ENCODE measurements at places on chromosomes 5 and 9. TPM values are rescaled to one million over a fixed set of nuclear protein-coding genes. Genes with fewer than 3 reads are reported as not detected.
A peak's percentile ranks its signal among the peaks of the same experiment; 100 is the strongest.

RNF183 gene
- total RNA-seq = not detected

RNF20 gene
- 31.6 TPM for total RNA-seq

GGTA1 gene
- not detected for total RNA-seq

ZFP2 gene
- total RNA-seq = 0.75 TPM

PCYOX1L gene
- total RNA-seq = 23.3 TPM

TMEM171 gene
- 5.0 TPM for total RNA-seq

LCN12 gene
- 0.35 TPM for total RNA-seq

DNA sequence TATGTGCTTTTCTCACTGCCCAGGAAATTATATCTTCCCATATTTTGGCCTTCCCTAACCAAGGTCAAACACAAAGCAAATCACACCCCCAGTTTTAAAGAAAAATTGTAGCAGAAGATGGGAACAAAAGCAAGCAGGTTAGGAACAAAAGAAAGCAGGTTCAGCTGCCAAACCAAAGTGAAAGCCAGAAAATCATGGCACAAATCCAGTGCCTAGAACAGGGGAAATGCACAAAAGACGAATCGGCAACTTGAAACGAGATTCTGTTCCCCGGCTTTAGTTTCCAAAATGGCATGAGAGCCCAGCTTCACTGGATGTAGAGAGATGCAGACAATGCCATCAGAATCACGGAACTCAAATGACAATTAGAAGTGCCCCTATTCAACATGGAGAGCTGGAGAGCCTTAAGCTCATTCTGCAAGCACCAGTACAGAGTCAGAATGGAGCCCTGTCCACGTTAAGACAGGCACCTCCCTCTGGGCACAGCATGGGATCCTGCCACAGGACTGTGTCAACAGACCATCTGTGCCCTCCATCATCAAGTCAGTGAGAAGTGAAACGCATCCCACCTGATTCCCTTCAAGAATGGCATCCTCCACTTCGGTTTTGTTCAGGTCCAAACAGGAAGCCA is 13.8 kb downstream of the DNAH5 start:
- no peaks in the 10 kb centered on the region for H3K4me1 ChIP-seq
- no peak overlapping the region for H3K4me3 ChIP-seq
- DNase-seq = no peak
- peaks cover 2% of the 10 kb centered on the region for H3K27me3 ChIP-seq
- no peak overlapping the region for H3K27ac ChIP-seq

DNA sequence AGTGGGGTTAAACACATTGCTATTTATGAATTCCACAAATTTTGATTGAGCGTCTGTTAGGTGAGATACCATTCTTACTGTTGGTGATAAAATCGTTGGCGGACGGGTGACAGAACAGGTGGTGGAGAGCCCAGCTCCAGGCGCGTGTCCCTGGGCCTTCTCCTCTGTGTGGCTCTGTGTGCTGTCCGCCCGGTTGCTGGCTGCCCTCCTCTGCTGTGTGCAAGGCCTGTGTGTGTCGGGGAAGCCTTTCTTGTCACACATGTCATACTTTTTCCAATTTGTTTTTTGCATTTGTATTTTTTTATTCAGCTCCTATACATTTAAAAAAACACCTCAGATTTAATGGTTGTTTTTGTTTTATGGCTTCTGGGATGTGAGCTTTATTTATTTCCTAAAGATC is 33.9 kb downstream of the TENT4A start:
- H3K4me1 ChIP-seq = no peaks in the 10 kb centered on the region
- H3K36me3 ChIP-seq = peaks cover 23% of the 10 kb centered on the region

GRCh38 chr5:156951359-156951758 is 11.7 kb downstream of the TIMD4 start:
- no peaks in the 10 kb centered on the region for H3K27me3 ChIP-seq
- no peak overlapping the region for H3K4me3 ChIP-seq
- H3K36me3 ChIP-seq = no peaks in the 10 kb centered on the region
- no peaks in the 10 kb centered on the region for H3K4me1 ChIP-seq

- peak overlapping the region; percentile 81 for H3K27ac ChIP-seq
- no peaks in the 10 kb centered on the region for H3K36me3 ChIP-seq
- peak; percentile 74 for DNase-seq
- H3K4me1 ChIP-seq = peaks cover 20% of the 10 kb centered on the region
Observed at GRCh38 chr5:172714491-172715420, 56.2 kb downstream of the DUSP1 start.

DNA sequence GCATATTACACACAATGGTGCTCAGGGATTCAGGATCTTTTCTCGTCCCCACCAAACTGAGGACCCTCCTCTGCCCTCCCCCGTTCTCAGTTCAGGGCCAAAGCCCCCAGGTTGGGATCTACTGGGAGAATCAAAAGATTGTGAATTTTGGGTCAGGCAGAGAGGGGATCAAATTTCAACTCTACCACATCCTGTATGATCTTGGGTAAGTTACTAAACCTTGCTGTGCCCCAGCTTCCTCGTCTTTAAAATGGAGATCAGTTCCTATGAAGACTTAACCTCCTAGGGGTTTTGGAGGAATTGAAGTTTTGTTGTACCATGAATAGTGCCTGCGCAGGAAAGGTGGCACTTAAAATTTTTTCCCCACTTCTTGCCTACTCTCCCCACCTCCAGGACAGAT is 62.4 kb downstream of the RAI14 start:
- H3K27ac ChIP-seq = peak overlapping the region; percentile 96
- peaks cover 10% of the 10 kb centered on the region for H3K36me3 ChIP-seq

- no peaks in the 10 kb centered on the region for H3K27me3 ChIP-seq
- peak; percentile 86 for DNase-seq
- H3K27ac ChIP-seq = peak overlapping the region; percentile 42
- peaks cover 28% of the 10 kb centered on the region for H3K36me3 ChIP-seq
- no peak overlapping the region for H3K4me3 ChIP-seq
Observed at GRCh38 chr5:39394946-39395345, 29.8 kb downstream of the DAB2 start.

DNA sequence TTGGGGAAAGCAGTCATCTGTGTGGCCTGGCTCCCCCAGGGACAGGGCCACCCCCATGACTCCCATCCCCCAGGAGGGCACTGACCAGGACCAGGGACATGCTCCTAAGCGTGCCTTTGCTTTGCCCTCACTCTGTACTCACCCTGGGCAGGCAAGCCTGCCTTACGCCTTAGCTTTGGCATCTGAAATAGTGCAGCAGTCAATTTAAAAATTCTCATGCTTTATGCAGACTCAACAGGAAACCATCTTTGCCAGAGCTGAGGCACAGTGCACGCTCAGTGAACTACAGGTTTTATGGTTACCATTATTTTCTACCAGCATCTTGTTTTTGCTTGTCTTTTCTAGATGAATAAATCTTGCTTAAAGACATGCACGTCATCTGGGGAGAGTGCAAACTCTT is 323.5 kb downstream of the IRX2 start:
- H3K36me3 ChIP-seq = no peaks in the 10 kb centered on the region
- no peaks in the 10 kb centered on the region for H3K4me1 ChIP-seq
- no peaks in the 10 kb centered on the region for H3K27me3 ChIP-seq
- DNase-seq = no peak

- peaks cover 77% of the 10 kb centered on the region for H3K4me1 ChIP-seq
- H3K4me3 ChIP-seq = no peak overlapping the region
- H3K36me3 ChIP-seq = peaks cover 9% of the 10 kb centered on the region
- H3K27ac ChIP-seq = peak overlapping the region; percentile 23
Observed at GRCh38 chr5:151682240-151682639, 4.5 kb downstream of the SPARC start.

GRCh38 chr5:158195416-158196210 is 336.7 kb upstream of the CLINT1 start:
- H3K27ac ChIP-seq = no peak overlapping the region
- no peaks in the 10 kb centered on the region for H3K36me3 ChIP-seq
- no peak for DNase-seq
- no peaks in the 10 kb centered on the region for H3K27me3 ChIP-seq

DNA sequence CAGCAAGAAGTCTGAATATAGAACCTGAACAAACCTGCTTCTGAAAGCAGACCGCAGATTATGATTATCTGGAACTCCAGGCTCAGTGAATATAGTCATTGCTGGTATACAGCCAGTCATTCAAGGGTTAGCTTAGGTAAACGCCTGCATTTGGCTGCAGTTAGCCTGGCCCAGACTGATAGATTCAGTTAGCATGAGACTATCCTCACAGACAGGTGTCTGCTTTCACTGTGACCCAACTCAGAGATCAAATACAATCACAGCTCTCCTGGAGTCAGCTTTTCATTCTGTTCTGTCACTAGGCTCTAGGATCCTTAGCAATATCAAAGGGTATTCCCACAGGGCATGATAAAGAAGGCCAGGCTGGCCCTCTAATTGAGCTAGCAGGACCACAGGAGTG is 138.6 kb upstream of the PLCXD3 start:
- no peaks in the 10 kb centered on the region for H3K27me3 ChIP-seq
- H3K27ac ChIP-seq = no peak overlapping the region
- H3K4me3 ChIP-seq = no peak overlapping the region
- H3K36me3 ChIP-seq = no peaks in the 10 kb centered on the region
- no peaks in the 10 kb centered on the region for H3K4me1 ChIP-seq

DNA sequence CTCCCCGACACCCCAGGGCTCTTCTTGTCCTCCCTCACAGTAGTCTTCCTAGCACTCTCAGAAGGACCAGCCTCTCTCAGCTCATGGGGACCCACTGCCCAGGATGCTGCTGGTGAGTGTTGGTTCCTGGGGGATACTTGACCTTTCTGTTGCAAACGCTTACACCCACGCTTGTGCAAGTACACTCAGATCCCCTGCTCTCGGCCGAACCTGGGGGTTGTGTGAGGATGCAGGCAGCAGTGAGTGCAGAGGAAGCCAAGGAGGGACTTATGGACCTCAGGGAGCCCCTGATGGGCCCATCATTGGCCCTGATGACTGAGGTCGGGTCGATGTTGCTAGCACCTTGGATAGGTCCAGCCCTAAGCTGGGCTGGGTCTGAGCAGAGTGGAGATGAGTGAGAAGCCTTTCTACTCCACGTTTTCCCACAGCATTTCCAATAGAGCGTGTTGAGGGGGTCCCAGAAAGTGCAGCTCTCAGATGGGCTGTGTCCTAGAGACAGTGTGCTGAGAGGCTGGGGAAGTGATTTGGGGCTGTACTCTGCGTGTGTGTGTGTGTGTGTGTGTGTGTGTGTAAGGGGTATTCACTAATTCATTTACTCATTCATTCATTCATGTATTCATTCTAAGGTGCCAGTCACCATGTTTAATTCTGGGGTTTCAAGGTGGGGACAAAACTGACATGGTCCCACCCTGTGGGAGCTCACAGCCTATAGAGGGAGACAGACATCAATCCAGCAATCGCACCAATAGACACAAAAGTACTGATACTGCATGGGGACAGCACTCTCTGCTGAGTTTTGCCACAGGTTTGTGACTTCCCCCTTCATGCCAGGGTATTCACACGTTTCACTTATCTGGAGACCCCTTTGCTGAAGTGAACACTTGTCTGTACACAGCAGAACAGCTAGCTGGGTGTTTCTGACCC is 25.2 kb upstream of the PITX1 start:
- peaks cover 8% of the 10 kb centered on the region for H3K27me3 ChIP-seq
- H3K27ac ChIP-seq = no peak overlapping the region
- no peak overlapping the region for H3K4me3 ChIP-seq
- no peaks in the 10 kb centered on the region for H3K36me3 ChIP-seq

DNA sequence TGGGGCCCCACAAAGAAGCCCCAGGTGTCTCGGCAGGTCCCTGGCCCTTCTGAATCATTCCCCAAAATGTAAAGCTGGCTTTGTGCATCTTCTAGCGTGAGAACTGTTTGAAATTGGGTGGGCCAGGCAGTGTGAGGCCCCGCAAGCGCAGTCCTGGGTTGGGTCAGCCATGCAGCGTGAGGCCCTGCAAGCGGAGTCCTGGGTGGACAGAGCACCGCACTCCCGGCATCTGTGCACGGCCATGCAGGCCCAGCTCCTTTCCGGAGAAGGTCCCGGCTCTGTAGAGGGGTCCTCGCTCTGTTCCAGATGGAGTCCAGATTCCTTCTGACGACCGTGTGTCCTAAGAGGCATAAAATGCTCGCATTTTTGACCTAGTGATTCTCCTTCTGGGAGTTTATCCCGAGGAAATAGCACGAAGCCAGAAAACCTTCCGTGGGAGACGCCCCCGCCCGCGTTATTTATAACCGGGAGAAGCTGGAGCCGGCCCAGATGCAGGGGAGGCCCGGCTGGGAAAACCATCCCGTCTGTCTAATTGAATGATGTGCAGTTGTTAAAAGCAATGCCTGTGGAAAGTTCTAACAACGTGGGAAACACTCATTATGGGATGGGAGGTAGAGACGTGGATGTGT is 19.4 kb upstream of the NOTCH1 start:
- no peak overlapping the region for H3K4me3 ChIP-seq
- no peaks in the 10 kb centered on the region for H3K36me3 ChIP-seq
- no peak overlapping the region for H3K27ac ChIP-seq
- DNase-seq = no peak
- no peaks in the 10 kb centered on the region for H3K27me3 ChIP-seq

DNA sequence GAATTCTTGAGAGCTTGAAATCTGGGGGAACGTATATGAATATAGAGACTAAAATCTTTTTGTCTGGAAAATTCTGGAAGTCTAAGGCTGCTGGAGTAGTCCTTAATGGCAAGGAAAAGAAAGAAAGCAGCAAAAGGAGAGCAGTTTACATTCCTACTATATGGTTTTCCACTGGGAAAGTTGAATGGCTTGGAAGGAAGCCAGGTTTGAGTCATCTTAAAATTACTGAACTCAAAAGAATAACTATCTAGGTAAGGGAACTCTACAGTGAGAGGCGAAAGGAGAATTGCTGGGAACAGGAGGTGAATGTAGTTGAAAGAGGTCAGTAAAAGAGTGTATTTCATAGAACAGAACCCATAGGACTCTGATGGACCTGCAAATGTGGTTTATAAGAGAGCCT is 258.1 kb upstream of the EDIL3 start:
- H3K27ac ChIP-seq = no peak overlapping the region
- no peaks in the 10 kb centered on the region for H3K4me1 ChIP-seq
- H3K4me3 ChIP-seq = no peak overlapping the region
- DNase-seq = peak; percentile 22
- no peaks in the 10 kb centered on the region for H3K27me3 ChIP-seq
- no peaks in the 10 kb centered on the region for H3K36me3 ChIP-seq

DNA sequence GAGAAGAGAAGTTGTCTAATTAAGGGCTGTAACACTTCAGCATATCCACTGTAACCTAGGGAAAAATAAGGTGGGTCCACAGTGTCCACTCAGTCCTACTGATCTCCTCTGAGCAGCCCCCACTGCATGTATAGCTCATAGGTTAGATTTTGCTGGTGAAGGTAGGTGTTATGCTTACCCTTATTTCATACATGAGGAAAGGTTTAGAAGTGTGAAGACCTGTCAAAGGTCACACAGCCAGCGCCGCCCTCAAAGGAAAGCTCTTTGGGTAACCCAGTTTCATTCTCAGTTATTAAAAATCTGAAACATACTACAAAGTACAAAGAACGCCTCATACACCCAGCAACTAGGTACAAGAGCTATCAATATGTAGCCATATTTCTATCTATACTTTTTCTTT is 87.2 kb downstream of the TLE4 start:
- H3K4me3 ChIP-seq = no peak overlapping the region
- peaks cover 2% of the 10 kb centered on the region for H3K36me3 ChIP-seq
- H3K27me3 ChIP-seq = no peaks in the 10 kb centered on the region
- H3K4me1 ChIP-seq = peaks cover 11% of the 10 kb centered on the region
- no peak overlapping the region for H3K27ac ChIP-seq

DNA sequence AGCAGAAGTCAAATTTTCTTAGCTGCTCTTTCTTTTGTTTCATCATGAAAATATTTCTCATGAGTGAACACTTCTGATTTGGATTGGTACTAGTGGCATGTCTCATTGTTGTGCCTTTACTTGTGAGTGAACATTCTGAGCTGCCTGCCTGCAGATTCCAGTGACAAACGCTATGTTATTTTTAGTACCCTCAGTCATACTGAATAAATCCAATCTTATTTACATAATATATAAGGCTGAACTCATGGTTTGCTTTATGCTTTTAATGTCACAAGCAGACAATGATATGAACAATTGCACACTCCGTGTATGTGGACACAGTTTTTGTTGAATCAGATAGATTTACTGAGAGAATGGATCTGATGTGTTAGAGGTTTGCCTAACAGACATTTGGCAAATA is 67.8 kb downstream of the ACTBL2 start:
- DNase-seq = no peak
- no peak overlapping the region for H3K27ac ChIP-seq
- H3K4me1 ChIP-seq = no peaks in the 10 kb centered on the region
- no peaks in the 10 kb centered on the region for H3K36me3 ChIP-seq
